ENCODE measurements at places on chromosomes 5 and 9. TPM values are rescaled to one million over a fixed set of nuclear protein-coding genes. Genes with fewer than 3 reads are reported as not detected.

PCDHGB3 gene
- 2.9 TPM for total RNA-seq

ANKRD31 gene
- total RNA-seq = 0.07 TPM

TNC gene
- total RNA-seq = 0.80 TPM

ANKS6 gene
- total RNA-seq = 20.6 TPM

DPP7 gene
- 55.6 TPM for total RNA-seq

Measured in thoracic aorta endothelial cell (primary cell).